ENCODE measurements at places on chromosomes 16 and 17. TPM values are rescaled to one million over a fixed set of nuclear protein-coding genes. Genes with fewer than 3 reads are reported as not detected.
A peak's percentile ranks its signal among the peaks of the same experiment; 100 is the strongest.

The BCAR1 gene
- polyA plus RNA-seq, result not detected

DNA sequence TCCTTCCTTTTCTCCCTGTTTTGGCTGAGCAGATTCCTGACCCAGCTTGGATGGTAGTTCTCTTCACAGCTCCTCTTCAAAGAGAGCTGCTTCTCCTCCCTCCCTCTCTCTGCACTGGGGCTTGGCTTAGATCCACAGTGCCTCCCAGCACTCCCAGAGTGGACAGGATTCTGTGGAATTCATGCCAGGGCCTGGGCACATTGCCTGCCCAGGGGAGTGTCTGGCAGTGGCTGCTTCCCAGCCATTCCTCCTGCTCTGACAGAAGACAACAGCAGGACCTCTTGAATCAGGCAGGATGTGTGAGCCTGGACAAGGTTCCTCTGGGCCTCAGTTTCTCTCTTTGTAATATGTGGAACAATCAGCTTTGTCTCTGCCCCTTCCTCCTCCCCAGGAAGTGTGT, 4.5 kb upstream of the MMP28 start:
- H3K27me3 ChIP-seq, result peaks cover 26% of the 10 kb centered on the region
- no peak overlapping the region for H3K4me3 ChIP-seq
- no peaks in the 10 kb centered on the region for H3K36me3 ChIP-seq
- no peak for DNase-seq
- H3K4me1 ChIP-seq, result peaks cover 13% of the 10 kb centered on the region

GRCh38 chr17:70313086-70313852, 143.9 kb downstream of the KCNJ2 start:
- no peak for DNase-seq
- H3K4me1 ChIP-seq, result peaks cover 25% of the 10 kb centered on the region
- H3K4me3 ChIP-seq, result no peak overlapping the region
- H3K27me3 ChIP-seq, result no peaks in the 10 kb centered on the region

The SBK1 gene
- 0.04 TPM for polyA plus RNA-seq

The ABCA3 gene
- polyA plus RNA-seq, result 0.68 TPM

GRCh38 chr17:76997981-76998531, 129.9 kb downstream of the MGAT5B start:
- H3K36me3 ChIP-seq, result no peaks in the 10 kb centered on the region
- H3K4me1 ChIP-seq, result no peaks in the 10 kb centered on the region
- H3K27me3 ChIP-seq, result no peaks in the 10 kb centered on the region
- no peak overlapping the region for H3K4me3 ChIP-seq
- H3K27ac ChIP-seq, result no peak overlapping the region
- no peak for DNase-seq

- H3K27me3 ChIP-seq, result no peaks in the 10 kb centered on the region
- H3K36me3 ChIP-seq, result peaks cover 2% of the 10 kb centered on the region
- H3K4me3 ChIP-seq, result no peak overlapping the region
- DNase-seq, result no peak
- no peak overlapping the region for H3K27ac ChIP-seq
- H3K4me1 ChIP-seq, result peaks cover 10% of the 10 kb centered on the region
These were observed 108.2 kb downstream of the SLC39A11 start for GRCh38 chr17:72984145-72984925.

The RGS9 gene
- polyA plus RNA-seq, result not detected

DNA sequence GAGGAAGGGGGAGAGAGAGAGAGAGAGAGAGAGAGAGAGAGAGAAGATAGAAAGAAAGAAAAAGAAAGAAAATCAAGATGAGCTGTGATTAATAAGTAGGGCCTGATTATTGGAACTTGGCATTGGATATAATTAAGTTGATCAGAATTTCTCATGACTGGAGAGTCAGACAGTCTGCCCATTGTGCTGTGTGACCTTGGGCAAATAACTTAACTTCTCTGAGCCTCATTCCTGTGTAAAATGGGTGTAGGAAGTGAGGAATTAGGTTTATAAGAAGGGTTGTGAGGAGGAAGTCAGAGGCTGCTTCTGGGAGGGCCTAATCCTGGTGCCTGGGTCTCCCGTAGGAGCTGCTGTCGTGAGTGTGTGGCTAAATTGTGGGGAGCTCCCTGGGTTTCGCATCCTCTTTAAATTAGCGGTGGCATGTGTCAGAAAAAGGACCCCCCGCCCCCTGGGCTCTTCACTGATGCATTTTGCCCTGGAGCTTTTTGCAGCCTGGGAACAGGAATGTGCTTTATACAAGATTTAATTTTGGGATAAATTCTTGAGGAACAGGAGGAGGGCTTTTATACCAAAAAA, 76.0 kb downstream of the CMIP start:
- H3K36me3 ChIP-seq, result peaks cover 28% of the 10 kb centered on the region
- peak overlapping the region; percentile 82 for H3K27ac ChIP-seq
- peaks cover 21% of the 10 kb centered on the region for H3K4me1 ChIP-seq

DNA sequence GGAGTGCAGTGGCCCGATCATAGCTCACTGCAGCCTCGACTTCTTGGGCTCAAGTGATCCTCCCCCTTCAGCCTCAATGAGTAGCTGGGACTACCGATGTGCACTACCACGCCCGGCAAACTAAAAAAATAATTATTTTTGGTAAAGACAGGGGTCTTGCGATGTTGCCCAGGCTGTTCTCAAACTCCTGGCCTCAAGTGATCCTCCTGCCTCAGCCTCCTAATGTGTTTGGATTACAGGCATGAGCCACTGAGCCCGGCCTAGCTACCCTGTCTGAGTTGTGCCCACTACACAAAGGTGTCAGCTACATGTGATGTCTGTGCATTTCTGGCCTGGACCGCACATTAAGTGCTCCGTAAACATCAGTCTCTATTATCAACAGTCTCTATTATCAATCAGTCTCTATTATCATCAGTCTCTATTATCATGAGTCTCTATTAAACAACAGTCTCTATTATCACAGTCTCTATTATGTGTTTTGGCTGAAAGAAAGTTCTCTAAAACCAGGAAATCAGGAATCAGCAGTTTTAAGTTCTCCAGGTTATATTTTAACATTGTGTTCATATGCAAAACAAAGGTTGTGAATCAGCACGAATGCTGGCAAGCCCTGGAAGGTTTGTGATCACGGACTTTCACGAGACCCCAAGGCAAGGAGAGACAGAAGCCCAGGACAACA, 721 bp upstream of the WWOX start:
- peak overlapping the region; percentile 88 for H3K27ac ChIP-seq
- peak overlapping the region; percentile 78 for H3K4me3 ChIP-seq
- no peaks in the 10 kb centered on the region for H3K36me3 ChIP-seq
- H3K27me3 ChIP-seq, result no peaks in the 10 kb centered on the region
- DNase-seq, result no peak

The GLIS2 gene
- polyA plus RNA-seq, result not detected

- H3K4me3 ChIP-seq, result no peak overlapping the region
- H3K36me3 ChIP-seq, result no peaks in the 10 kb centered on the region
- H3K27me3 ChIP-seq, result no peaks in the 10 kb centered on the region
- no peak for DNase-seq
These were observed 136.3 kb downstream of the GRIN2A start for GRCh38 chr16:10045947-10046346.

DNA sequence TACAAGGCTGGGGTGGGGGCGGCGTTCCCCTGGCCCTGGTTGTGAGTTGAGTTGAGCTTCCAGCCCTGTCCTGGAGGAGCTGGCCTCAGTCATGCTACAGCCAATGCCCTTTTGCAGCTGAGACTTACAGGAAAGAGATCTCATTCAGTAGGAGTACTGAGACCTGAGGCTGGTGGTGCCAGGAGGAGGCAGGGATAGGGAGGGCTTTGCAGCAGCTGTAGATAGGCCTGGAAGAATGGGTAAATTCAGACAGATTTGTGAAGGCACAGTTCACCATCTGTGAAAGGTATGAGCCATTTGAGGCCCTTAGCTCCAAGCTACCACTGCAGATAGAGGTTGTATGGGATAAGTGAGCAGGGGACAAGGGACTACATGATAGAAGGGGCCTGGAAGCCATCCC, 5.6 kb downstream of the STX4 start:
- H3K4me3 ChIP-seq, result no peak overlapping the region
- DNase-seq, result no peak
- no peak overlapping the region for H3K27ac ChIP-seq
- H3K27me3 ChIP-seq, result no peaks in the 10 kb centered on the region
- peaks cover 29% of the 10 kb centered on the region for H3K4me1 ChIP-seq
- H3K36me3 ChIP-seq, result peaks cover 66% of the 10 kb centered on the region

GRCh38 chr17:76356803-76357456, 3.2 kb upstream of the PRPSAP1 start:
- H3K27ac ChIP-seq, result no peak overlapping the region
- H3K27me3 ChIP-seq, result no peaks in the 10 kb centered on the region
- no peak overlapping the region for H3K4me3 ChIP-seq
- H3K36me3 ChIP-seq, result no peaks in the 10 kb centered on the region
- DNase-seq, result no peak
- H3K4me1 ChIP-seq, result peaks cover 21% of the 10 kb centered on the region

DNA sequence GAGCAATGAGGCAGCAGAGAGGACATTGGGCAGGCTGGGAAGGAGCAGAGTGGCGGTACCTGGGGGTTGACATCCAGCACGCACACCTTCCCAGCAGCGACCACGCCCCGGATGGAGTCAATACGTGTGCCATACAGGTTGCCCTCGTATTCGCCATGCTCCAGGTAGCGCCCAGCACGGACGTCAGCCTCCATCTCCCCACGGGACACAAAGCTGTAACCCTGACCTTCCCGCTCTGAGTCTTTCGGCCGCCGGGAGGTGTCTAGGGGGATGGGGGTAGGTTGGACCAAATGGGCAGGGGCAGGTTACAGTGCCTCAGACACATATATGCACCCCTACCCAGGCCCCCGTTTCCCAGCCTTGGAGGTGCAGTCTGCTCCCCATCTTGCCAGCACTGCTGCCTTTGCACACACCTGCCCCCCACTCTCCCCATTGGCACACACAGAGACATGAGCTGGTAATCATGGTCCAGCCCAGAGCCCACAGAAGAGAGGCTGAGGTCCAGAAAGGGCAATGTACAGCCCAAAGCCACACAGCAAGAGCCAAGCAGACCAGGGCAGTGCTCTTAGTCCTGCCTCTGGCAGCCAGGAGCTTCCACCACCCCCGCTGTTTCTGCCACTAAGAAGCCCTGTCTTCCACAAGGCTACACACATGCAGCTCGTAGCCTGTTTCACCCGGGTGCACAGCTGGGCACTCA, 27.5 kb downstream of the MPP2 start:
- H3K27ac ChIP-seq, result no peak overlapping the region
- H3K27me3 ChIP-seq, result no peaks in the 10 kb centered on the region
- H3K4me3 ChIP-seq, result no peak overlapping the region
- H3K36me3 ChIP-seq, result no peaks in the 10 kb centered on the region

The SSTR5 gene
- not detected for polyA plus RNA-seq

GRCh38 chr16:88413231-88413630, 30.5 kb downstream of the ZNF469 start:
- H3K27ac ChIP-seq, result no peak overlapping the region
- no peak overlapping the region for H3K4me3 ChIP-seq
- no peaks in the 10 kb centered on the region for H3K36me3 ChIP-seq

The HOXB5 gene
- polyA plus RNA-seq, result not detected

DNA sequence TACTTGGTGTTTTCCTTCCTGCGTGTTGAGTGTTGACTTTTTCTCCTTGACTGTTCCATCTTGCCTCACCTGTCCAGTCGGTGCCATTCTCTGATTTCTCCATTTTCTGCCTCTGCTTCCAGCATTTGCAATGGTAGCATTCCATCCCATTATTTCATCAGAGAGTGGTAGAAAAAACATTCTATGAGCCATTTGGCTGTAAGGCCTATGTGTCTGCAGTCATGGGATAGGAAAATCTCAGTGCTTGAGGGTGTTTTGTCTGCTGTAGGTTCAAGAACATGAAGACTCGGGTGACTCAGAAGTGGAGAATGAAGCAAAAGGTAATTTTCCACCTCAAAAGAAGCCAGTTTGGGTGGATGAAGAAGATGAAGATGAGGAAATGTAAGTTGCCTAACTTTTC, 2.7 kb downstream of the UTP18 start:
- no peak overlapping the region for H3K27ac ChIP-seq
- H3K4me1 ChIP-seq, result peaks cover 48% of the 10 kb centered on the region
- DNase-seq, result no peak
- H3K27me3 ChIP-seq, result no peaks in the 10 kb centered on the region

The EME1 gene
- 0.76 TPM for polyA plus RNA-seq

- H3K27ac ChIP-seq, result no peak overlapping the region
- no peak for DNase-seq
- H3K27me3 ChIP-seq, result no peaks in the 10 kb centered on the region
- peaks cover 7% of the 10 kb centered on the region for H3K4me1 ChIP-seq
- H3K36me3 ChIP-seq, result peaks cover 81% of the 10 kb centered on the region
These were observed 45.8 kb upstream of the LGALS9 start for GRCh38 chr17:27585153-27585681.

GRCh38 chr16:57380671-57381462, 8.6 kb downstream of the CX3CL1 start:
- H3K4me3 ChIP-seq, result no peak overlapping the region
- H3K4me1 ChIP-seq, result peaks cover 23% of the 10 kb centered on the region
- peak overlapping the region; percentile 8 for H3K27ac ChIP-seq
- no peaks in the 10 kb centered on the region for H3K36me3 ChIP-seq
- no peak for DNase-seq

- peaks cover 51% of the 10 kb centered on the region for H3K4me1 ChIP-seq
- H3K27ac ChIP-seq, result peak overlapping the region; percentile 8
- no peaks in the 10 kb centered on the region for H3K36me3 ChIP-seq
- no peak overlapping the region for H3K4me3 ChIP-seq
These were observed 29.1 kb downstream of the TMEM100 start for GRCh38 chr17:55693254-55694216.

DNA sequence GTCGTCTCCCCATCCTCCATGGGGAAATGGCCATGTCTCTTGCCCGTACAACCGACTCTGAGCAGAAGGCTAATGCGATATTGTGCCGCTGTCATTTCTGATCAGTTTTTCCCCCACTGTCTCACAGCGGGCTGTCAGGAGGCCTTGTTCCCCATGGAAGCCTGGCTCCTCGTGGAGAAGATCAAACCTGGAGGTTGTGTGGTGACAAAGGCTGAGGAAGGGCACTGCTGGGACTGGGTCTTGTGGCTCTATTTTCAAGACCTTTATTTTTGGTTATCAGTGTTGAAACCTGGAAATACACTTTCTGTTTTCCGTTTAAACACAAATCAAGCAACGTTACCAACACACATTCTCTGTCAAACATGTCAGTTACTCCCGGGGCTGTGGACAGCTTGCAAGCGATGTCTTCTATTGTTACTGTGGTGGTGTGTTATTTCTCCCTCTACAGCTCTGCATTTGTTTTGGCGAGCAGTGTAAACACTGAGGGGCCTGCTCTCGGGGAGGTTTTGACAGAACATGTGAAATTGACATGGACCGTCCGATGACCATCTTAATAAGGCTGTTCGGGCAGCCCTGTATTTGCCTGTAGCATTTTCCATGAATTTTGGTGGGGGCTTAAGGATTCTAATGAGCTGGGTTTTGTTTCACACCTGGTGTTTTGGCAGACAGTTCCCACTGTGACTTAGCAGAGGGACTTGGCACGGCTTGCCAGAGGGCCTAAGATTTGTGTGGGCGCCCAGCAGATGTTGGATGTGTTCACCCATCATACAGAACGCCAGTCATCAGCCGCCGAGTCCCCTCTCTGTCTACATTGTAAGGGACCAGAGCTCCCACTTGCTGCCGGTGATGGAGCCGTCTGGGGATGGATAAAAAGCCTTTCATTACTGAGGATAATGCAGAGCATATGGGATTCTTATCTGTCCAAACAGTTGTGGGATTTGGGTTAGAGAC, 12.5 kb downstream of the RBFOX1 start:
- H3K4me1 ChIP-seq, result no peaks in the 10 kb centered on the region
- H3K27me3 ChIP-seq, result no peaks in the 10 kb centered on the region
- no peaks in the 10 kb centered on the region for H3K36me3 ChIP-seq
- no peak for DNase-seq
- no peak overlapping the region for H3K27ac ChIP-seq
- H3K4me3 ChIP-seq, result no peak overlapping the region

The CES4A gene
- 3.3 TPM for polyA plus RNA-seq

- H3K4me1 ChIP-seq, result peaks cover 20% of the 10 kb centered on the region
- H3K27ac ChIP-seq, result no peak overlapping the region
- peak overlapping the region; percentile 83 for H3K4me3 ChIP-seq
- H3K36me3 ChIP-seq, result no peaks in the 10 kb centered on the region
These were observed 1.2 kb downstream of the ABCA5 start for GRCh38 chr17:69325518-69326376.

GRCh38 chr16:69382421-69382820, 3.4 kb downstream of the TERF2 start:
- no peaks in the 10 kb centered on the region for H3K27me3 ChIP-seq
- no peak for DNase-seq
- no peak overlapping the region for H3K4me3 ChIP-seq
